ENCODE measurements at places on chromosomes 1 and 21.

GRCh38 chr1:170741678-170742077 is 77.7 kb downstream of the PRRX1 start:
- no peak for DNase-seq

GRCh38 chr1:183180218-183180617 is 5.8 kb upstream of the LAMC2 start:
- no peak for DNase-seq

GRCh38 chr1:64963466-64963865 is 2.9 kb downstream of the JAK1 start:
- no peak for DNase-seq

DNA sequence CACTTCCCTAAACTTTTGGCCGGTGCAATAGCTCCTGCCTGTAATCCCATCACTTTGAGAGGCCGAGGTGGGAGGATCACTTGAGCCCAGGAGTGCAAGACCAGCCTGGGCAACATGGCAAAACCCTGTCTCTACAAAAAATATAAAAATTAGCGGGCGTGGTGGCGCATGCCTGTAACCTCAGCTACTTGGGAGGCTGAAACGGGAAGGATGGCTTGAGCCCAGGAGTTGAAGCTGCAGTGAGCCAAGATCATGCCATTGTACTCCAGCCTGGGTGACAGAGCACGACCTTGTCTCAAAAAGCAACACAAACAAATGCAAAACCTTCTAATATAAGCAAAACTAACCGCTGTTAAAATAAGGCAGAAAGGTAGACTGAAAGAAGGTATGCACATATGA is 25.9 kb downstream of the TMEM51 start:
- DNase-seq: no peak

DNA sequence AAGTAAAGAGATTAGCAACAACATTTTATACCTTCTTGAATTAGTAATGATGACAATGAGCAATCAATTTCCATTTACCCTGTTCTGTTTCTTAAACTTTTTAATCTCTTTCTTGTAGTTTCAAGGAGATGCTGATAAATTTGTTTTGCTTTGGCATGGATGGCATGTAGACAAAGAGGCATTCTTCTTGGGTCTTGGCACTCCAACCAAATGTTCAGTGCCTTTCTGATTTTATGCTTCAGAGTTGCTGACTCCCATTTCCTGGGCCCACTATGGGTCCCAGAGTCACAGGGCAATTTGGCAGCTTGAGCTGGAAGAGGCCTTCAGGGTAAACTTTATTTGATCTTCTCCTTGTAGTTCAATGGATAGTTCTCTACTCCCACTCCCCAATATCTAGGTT is 42.1 kb upstream of the OSBPL9 start:
- no peak for DNase-seq

- no peak for DNase-seq
These were observed 71.7 kb downstream of the APP start for GRCh38 chr21:26098772-26099397.

GRCh38 chr1:102262994-102263393 is 266.3 kb upstream of the OLFM3 start:
- no peak for DNase-seq

GRCh38 chr1:245317217-245317616 is 162.4 kb downstream of the KIF26B start:
- no peak for DNase-seq

DNA sequence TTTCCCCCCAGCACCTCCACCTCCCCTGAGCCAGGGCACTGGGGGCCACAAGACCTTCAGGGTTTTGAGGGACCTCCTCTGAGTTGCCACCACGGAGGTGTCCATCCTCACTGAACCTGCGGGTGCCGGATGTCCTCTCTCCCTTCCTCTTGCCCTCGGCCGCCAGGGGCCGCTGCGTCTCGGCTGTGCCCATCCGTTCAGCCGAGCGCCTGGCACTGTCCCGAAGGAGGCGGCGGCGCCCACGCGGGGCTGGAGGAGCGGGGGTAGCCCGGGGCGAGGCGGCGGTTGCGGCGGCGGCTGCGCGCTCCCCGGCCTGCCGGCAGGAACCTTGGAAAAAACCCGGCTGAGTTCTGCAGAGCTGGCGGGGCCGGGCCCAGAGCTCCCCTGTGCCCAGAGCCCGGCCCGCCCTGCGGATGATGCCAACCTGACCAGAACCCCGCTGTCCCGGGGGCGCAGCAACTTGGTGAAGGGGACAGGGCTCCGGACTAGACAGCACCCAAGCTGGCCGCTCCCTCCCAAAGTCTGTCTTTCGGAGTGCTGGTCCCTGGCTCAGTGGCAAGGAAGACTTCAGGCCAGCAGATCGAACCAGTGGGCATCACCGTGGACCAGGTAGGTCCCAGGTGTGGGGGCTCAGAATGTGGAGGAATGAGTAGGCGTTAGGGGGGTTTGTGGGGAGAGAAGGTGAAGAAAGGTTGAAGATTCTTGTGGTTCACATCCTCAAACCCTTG is 3.7 kb upstream of the PPM1J start:
- no peak for DNase-seq

DNA sequence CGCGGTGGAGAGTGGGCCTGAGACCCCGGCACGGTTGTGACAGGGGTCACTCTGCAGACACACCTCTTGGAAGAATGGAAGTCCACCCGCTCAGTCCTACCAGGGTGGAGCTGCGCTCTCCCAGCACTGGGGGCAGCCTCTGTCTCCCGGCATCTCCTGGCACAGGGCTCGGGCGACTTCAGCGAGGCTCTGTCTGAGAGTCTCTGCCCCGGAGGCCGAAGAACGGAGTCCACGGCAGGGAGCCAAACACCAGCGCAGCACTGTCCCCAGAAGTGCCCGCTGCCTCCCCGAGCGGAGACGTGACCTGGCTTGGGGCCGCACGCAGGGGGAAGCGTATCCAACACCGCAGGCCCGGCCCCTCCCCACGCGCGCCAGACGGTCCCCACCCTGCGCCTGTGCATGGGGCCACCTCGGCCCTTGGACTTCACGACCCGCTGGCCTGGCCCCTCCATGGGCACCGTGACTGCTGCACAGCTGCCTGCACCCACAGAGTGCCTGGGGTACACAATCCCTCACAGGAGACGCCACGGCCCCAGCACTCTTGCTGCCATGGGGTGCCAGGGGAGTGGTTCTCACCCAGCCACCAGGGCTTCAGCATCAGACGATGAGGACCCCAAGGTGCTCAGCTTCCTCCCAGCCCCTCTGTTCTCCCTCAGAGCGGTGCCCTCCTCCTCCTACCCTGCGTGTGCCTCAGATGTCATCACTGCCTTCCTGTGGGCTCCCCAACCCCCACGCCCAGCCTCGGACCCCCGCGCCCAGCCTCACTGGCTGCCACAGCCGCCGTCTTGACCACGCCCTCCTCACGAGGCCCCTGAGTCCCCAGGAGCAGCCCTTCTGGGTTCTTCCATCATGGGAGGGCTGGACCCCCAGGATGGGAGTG is 14.9 kb upstream of the RNF223 start:
- no peak for DNase-seq

Measured in esophagus squamous epithelium (tissue), 5 donors.